ENCODE measurements at places on chromosomes 4 and X.

DNA sequence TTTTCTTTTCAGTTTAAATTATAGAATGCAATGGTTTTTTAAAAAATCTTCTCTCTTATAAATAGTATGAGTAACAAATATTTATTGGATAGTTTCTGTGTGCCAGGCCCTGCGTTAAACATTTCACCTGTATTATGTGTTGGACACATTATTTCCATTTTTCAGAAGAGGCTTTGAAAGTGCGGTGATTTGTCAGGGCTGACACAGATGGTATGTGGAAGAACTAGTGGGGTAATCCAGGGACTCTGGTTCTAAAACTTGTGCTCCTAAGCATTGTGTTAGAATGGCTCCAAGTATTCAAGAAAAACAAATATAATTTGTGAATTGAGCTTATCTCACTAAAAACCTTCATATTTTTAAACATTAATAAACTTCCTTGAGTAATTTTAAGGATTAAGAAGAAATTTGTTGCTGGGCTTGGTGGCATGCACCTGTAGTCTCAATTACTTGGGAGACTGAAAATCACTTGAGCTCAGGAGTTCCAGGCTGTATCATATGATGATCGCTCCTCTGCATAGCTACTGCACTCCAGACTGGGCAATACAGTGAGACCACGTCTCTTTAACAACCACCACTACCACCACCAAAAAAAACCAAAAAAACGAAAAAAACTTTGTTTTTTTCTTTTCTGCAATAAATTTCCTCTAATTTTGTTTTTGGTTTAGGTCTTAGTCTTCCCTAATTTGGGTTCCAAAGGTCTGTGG lies 40.0 kb downstream of the RAPGEF2 start:
- DNase-seq: no peak

DNA sequence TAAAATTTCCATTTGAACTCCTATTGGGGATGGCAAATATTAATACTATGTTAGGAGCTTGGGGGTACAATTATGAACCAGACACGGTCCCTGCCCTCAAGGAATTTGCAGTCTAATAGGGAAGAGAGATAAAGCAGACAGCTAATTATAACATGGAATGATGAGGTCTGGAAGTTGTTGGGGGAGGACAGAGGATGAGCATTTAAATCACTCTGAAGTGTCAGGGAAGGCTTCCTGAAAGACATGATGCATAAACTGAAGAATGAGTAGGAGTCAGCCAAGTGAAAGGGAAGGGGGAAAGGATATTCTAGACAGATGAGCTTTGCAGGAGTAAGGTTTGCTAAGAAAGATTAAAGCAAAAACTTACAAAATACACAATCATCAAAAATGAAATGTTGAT lies 15.9 kb downstream of the PLAC1 start:
- DNase-seq: no peak

GRCh38 chr4:64146030-64146429 lies 263.2 kb downstream of the TECRL start:
- DNase-seq: no peak

DNA sequence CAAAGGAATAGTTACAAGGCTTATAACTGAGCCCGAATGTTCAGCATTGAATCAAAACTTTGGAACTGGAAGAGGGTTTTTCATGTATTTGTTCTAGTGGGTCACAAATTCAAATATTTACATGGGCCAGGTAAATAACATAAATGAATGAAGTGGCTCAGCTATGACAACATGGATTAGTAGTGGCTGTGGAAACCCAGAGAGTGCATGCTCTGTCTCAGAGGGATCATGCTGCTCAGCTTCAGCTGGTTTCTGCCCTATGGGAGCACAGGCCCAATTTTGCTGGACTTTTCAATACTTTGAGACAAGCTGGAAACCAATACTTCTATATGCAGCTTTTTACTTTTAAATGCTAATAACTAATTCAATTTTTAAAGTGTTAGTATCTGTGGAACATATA lies 394.0 kb upstream of the TEX13C start:
- no peak for DNase-seq

DNA sequence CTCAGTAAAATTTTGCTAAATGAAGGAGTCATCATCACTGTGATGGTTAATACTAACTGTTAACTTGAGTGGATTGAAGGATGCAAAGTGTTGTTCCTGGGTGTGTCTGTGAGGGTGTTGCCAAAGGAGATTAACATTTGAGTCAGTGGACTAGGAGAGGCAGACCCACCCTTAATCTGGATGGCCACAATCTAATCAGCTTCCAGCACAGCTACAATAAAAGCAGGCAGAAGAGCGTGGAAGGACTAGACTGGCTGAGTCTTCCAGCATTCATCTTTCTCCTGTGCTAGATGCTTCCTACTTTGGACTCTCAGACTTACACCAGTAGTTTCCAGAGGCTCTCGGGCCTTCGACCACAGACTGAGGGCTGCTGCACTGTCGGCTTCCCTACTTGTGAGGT lies 21.3 kb upstream of the WDR44 start:
- no peak for DNase-seq

- DNase-seq: no peak
Measured at GRCh38 chr4:13562876-13563275, 18.6 kb upstream of the NKX3-2 start.

- DNase-seq: no peak
Measured at GRCh38 chr4:87985097-87985886, 9.8 kb downstream of the SPP1 start.

- DNase-seq: no peak
Measured at GRCh38 chrX:45134775-45135174, 65.9 kb downstream of the DIPK2B start.

- DNase-seq: no peak
Measured at GRCh38 chrX:123967497-123967896, 6.0 kb downstream of the STAG2 start.

DNA sequence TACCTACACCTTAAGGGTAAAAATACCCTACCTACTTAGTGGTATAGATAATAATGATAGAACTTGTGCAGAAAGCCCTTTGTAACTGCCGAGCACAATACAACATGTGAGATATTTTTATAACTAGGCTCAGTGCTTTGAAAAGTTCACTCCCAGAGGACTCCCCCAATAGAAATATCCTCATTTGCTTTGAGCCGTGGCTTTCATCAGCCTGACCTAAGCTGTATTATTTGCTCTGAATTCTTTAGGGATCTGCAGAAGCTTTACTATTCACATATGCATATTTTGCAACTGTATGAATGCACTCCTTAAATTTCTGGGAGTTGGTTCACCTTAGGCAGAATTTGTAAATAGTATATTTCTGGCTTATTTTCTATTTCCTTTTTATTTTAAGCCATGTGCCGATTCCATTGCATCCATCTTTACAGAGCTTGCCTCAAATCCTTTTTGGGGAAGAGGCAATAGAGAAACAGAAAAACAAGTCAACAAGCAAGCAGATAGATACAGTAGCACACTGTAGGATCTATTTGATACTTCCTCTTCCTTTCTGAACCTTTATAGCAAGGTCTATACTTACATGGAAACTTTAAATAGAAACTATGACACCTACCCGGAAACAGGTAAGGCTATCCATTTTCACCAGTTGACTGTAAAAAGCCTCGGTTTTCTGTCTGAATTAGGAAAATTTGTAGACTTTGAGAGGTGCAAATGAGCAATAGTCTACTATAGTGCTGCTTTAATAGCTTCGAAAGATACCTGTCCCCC lies 242.5 kb upstream of the VCX3A start:
- no peak for DNase-seq

DNA sequence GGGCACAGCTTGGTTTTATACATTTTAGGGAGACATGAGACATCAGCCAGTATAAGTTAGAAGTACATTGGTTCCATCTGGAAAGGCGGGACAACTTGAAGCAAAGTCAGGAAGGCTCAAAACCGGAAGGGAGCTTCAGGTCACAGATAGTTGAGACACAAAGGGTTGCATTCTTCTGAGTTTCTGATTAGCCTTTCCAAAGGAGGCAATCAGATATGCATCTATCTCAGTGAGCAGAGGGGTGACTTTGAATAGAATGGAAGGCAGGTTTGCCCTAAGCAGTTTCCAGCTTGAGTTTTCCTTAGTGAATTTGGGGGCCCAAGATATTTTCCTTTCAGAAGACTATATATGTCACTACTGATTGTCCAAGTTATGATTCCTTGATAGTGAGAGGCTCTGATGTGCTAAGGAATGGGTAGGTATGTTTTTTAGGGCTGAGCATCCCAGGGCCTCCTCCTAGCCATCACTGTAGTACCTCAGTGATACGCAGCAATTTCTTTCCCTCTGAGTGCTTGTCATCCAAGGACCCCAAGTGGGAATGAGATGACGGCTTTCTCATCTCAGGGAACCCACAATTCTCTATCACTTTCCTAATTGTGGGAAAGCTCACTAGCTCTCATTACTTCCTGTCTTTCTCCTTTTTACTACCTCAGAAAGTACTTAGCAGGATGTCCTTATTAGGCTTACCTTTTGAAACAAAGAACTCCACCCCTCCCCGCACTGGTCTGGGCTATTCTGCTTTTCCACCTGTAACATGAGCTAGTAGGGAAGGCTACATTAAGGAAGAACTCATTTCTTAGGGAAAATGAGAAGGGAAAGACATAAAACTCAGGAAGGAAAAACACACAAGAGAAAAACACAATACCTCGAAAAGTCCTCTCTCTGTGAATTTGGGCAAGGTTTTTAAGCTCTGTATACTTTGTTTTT lies 632.7 kb downstream of the RAPGEF2 start:
- no peak for DNase-seq

DNA sequence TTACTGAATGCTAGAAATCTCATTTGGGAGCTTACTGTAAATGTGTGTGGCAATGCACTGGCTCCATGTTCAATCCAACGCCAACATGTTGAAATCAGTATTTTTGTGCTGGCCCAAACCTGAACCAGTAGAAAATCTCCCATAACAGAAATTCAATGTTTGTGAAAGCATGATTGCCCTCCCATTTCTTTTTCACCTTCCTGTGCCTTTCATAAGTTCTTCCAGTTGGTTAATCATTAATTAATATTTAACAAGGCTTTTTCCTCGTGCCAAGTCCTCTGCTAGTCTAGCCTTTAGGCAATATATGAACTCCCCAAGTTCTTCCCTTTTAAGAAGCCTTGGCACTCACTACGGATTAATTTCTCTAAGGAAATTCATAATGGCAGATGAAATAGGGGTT lies 1.3 kb upstream of the PLS3 start:
- no peak for DNase-seq

DNA sequence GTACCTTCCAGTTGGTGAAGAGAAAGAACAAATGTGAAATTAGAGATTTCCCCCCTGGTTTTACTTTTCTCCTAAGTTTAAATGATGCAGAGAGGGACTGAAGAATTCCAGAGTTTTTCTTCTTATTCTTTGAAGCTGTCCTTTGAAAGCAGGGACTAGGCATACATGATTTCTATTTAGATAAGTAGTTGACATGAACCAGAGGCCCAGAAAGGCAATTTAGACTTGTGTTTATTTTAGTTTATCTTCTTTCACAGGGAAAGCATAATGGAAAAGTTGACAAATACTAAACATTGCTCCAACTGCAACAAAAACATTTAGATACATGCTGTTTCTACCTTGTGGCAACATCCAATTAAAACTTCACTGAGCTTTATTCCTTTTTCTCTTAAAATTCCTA lies 32.0 kb downstream of the PTPN13 start:
- no peak for DNase-seq

- no peak for DNase-seq
Measured at GRCh38 chrX:10811111-10811510, 190.7 kb upstream of the MID1 start.

- no peak for DNase-seq
Measured at GRCh38 chrX:63551856-63552255, 200.7 kb upstream of the SPIN4 start.

DNA sequence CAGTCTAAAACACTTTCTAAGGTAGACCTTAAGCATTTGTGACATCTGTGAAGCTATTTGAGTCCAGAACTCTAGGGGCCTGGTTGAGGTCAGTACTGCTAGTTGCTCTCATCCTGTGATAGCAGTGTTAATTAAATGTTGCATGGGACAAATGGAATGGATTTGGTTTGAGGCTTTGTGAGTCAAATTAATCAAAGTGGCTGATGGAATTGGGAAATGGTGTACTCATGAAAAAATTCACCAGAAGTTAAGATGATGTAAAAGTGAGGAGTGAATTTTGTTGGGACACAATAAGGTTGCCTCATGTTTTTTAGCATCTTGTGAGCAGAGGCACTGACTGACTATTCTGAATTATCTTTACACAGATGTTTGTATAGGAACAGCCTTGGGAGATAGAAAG lies 99.2 kb upstream of the ARSJ start:
- DNase-seq: no peak

- DNase-seq: no peak
Measured at GRCh38 chr4:103204111-103204510, 6.0 kb upstream of the CENPE start.

- no peak for DNase-seq
Measured at GRCh38 chr4:62550121-62550520, 1350.0 kb downstream of the ADGRL3 start.

DNA sequence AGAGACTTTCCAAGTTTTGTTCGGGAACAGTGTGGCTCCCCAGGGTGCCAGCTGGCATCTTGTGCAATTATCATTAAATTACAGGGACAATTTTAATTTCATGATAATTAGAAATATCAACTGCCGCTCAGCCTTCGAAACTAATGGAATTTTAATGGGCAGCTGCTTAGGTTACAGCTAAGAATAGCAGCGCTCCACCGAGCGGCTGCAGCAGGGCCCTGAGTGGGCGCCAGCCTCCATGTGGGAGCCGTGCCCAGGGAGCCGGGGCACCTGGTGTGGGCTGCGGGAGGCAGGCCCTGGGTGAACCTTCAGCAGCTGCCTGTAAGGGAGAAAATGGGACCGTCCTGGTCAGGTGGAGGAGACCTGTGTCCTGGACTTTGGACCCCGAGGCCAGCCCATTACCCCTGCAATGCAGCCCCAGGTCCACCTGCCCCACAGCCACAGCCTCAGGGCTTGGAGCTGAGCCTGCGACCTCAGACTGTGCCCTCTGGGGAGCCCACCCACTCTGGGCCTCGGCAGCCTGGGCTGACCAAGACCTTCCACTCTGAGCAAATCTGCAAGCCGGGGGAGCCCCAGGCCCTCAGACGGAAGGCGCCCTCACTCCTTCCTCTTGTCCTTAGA lies 21.1 kb downstream of the MSANTD1 start:
- DNase-seq: no peak

DNA sequence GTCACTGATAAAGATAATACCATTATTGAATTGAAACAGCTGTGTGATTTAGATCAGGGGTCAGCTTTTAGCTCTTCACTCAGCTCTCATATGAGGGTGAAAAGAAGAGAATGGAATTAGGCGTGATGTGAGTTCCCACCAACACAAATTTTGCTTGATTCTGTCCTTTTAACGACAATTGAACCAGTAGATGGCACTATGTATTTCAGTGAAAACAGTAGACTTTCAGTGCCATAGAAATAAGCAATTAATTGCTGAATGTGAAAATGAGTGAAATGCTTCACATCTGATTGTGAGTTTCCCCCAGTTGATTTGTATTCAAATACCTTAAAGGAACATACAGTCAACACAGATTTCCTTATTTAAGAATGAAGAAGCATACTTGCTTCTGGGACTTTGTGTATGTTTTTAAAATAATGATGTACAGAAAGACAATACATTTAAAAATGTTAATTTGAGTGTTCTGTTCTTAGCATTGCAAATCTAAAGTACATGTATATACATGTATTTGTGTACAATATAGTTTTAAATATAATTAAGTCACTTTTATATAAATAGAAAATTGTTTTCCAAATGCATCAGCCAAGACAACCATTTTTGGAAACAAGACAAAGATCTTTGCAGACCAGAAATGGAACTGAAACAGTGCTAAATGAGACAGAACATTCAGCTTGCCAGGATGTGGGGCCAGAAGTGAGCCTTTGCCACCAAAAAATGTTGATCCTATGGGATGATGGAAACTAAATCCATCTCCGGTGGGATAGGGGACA lies 178.8 kb downstream of the SNCA start:
- peak; percentile 16 for DNase-seq

- DNase-seq: no peak
Measured at GRCh38 chr4:172809319-172809718, 359.3 kb upstream of the GALNT7 start.

All from HFF-Myc (cell line).